ENCODE measurements at places on chromosomes 2 and 18. TPM values are rescaled to one million over a fixed set of nuclear protein-coding genes. Genes with fewer than 3 reads are reported as not detected.

Gene PRKCE
- 13.2 TPM for total RNA-seq

Gene HOXD9
- total RNA-seq = not detected

Gene MEP1B
- not detected for total RNA-seq

Gene SLC39A6
- total RNA-seq = 23.9 TPM

Gene NAT8
- not detected for total RNA-seq

Gene HJURP
- total RNA-seq = 111 TPM

Gene GALNT14
- 0.83 TPM for total RNA-seq

Gene FBLN7
- total RNA-seq = 40.6 TPM

DNA sequence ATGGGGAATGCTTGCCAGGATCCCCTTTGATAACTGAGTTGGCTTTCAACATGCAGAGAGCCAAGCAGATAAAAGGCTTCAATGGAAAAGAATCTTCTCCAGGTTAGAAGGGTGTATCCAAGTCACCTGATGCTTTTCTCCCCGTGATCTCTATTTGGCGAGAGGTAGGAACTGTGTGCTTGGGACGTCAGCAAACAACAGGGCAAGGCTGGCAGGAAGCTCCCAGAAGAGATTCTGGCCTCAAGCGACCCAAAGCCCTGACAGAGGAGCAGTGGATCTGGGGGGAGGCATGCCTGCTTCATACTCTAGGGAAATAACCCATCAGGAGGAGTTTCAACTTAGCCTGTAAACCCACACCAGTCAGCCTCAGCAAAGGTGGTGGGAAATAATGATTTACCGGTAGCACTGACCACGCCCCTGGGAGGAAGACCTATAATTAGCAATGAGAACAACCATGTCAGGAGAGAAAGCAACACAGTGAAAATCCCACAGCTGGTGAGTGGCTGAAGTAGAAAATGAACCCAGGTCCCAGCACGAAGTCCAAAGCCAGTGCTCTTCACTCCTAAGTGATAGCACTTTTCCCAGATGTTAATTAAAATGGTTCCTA is 76.3 kb upstream of the SEC11C start:
- no peak for DNase-seq

- no peak for DNase-seq
Observed at GRCh38 chr2:5849562-5849961, 157.4 kb downstream of the SOX11 start.

- DNase-seq = no peak
Observed at GRCh38 chr2:128622371-128622770, 303.7 kb upstream of the HS6ST1 start.

DNA sequence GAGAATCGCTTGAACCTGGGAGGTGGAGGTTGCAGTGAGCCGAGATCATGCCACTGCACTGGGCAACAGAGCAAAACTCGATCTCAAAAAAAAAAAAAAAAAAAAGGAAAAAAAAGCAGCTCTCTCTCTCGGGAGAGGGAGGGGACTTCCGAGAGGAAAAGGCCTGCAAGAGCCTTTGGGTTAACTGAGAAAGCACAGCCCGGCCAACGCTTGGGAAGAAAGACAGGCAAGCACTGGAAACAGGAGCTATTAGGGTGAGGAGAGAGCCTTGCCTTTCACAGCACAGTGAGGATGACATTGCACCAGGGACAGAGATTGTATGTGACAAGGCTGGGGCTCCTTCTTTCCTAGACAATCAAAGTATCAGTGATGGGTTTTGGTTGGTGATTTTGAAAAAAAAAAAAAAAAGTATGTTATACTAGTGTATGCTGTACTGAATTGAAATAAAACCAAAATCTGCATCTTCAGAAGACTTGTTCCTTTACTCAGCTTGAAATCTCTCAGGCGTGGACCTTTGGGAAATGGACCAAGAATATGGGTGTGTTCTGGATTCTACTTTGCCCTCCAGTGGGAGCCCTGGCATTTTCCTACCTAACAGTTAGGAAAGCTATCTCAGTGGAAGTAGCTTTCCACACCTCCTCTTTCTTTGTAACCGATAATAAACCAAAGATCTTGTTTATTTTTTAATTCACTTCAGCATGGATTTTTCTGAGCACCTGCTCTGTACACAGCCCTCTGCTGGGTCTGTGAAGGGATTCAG is 16.7 kb downstream of the SRSF7 start:
- no peak for DNase-seq

DNA sequence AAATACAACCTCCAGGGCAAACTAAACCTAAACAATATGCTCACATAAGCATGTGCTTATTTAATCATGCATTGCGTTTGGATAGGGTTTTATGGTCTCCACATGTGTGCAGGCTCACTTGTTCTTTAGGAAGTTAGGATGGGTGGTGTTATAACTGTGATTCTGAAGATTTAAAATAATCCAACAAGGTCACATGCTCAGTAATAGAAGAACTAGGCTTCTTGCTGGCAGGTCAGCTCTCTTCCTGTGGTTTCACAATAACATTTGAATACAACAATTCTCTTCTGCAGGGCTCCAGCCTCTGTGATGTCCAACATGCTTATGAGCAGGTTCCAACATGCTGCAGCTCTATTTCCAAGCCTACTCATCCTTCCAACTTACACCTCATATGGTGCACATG is 84.0 kb downstream of the MYL12B start:
- no peak for DNase-seq

- no peak for DNase-seq
Observed at GRCh38 chr2:52145005-52145404, 1113.1 kb upstream of the NRXN1 start.

DNA sequence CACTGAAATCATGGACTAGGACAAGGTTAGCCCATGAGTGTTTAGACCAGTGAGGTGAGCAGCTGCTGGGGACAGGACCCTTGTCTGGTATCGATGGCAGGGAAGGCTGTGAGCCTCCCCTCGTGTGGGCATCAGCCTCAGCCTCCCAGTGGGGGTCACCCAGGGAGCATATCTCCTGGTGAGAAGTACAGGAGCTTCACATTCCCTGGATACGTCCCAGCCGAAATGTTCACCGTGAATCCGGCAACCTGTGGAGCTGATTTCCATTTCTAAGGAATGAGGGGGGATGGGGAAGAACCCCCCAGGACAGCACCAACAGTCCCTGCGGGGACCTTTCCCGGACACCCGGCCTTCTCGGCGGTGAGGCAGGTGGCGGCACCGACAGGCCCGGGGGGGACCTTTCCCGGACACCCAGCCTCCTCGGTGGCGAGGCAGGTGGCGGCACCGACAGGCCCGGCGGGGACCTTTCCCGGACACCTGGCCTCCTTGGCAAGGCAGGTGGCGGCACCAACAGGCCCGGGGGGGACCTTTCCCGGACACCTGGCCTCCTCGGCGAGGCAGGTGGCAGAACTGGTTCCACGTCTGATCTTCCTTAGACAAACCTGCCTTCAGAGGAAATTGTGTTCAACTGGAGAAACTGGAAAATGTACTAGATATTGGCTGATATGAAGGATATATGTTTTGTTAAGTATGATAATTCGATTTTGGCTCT is 21.2 kb downstream of the RTP5 start:
- no peak for DNase-seq

DNA sequence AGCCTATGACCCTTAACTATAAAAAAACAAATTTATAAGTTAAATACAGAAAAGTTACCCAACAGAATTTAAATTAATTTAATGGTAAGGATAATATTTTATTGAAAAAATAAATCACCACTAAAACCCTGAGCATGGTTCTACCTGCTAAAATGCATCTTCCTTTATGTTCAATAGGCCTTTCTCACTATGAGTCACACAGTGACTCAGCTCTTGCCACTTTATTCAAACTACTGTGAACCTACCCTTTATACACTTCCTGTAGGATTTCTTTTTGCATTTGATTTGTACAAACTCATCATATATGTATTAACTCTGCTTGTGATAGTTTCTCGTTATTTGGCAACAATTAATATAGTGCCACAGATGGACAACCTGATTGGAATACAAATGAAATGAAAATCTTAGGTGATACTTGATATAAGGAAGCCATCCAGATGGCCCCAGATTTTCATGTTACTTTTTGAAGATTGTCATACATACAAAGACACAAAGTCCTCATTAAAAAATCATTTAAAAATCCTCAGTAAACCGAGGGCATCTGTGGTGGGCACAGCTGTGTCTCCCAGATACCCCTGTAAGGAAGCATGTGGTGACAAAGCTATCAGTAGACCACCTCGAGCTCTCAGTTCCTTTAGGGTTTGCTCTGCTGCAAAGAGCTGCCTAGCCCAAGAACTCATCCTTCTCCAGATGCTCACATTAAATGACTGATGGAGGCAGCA is 55.2 kb upstream of the COBLL1 start:
- DNase-seq = peak; percentile 13

- no peak for DNase-seq
Observed at GRCh38 chr2:217035967-217036366, 176.1 kb upstream of the TNP1 start.

- no peak for DNase-seq
Observed at GRCh38 chr2:30786923-30787685, 20.1 kb downstream of the CAPN13 start.

- no peak for DNase-seq
Observed at GRCh38 chr18:76530391-76530790, 35.3 kb upstream of the ZNF516 start.

GRCh38 chr18:63119647-63120046 is 199.9 kb downstream of the BCL2 start:
- DNase-seq = peak; percentile 59

DNA sequence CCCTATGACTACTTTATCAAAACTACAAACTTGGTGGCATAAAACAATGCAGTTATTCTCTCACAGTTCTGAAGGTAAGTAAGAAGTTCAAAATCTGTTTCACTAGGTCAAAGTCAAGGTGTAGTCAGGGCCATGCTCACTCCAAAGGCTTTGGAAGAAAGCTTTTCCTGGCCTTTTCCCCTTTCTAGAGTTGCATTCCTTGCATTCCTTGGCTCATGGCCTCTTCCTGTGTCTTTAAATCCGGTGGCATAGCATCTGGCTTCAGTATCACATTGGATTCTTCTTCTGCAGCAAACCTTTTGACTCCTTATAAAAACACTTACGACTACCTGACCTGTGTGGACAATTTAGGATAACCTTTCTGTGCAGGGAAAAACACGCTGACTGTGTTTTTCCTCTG is 543.5 kb upstream of the HNMT start:
- no peak for DNase-seq

GRCh38 chr18:42640160-42640559 is 475.3 kb downstream of the RIT2 start:
- DNase-seq = no peak

DNA sequence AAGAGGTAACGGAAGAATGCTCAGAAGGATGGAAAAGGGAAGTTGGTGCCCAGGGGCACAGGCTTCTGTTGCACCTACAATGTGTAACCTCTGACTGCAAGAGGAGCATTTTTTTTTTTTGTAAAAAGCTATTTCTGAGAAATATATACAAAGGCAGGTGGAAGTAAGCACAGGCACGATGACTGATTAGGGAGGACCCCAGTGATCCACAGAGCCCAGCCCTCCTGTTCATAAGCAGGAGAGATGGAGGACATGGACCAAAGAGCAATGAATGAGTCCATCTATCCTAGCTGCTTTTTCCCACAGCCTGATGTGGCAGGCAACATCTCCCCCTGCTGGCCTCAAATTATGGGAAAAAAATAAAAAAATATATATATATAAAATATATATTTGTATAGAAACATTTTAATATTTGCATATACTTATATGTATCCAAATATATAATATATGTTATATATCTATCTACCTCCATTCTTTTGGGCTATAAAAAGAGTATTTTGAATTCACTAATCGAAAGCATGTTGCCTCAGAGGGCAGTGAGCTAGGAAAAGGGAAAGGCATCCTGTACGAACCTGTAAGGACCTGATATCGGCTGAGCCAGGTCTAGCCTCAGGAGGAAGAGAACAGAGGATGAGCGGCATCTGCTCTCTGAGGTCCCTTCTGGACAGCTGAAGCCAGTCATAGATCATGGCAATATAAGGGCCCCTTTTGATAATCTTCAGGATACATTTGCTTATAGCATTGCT is 166.0 kb upstream of the STK17B start:
- DNase-seq = peak; percentile 35

DNA sequence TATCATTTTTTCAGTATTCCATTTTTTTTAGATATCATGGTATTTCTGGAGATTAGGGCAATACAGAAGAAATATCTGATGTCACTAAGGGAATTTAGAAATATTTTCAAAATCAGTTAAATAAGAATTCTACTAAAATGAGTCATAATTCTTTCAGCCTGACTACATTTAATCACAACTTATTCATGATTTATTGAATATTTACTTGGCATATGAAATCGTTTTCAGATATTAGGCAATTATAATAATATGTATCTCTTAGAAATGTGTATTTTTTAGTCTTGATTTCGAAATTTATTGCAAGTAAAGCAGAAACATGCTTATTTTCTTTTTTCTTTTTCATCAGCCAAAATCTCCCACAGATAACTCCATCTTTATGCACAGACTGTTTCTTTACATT is 142.2 kb downstream of the CCDC102B start:
- DNase-seq = no peak

DNA sequence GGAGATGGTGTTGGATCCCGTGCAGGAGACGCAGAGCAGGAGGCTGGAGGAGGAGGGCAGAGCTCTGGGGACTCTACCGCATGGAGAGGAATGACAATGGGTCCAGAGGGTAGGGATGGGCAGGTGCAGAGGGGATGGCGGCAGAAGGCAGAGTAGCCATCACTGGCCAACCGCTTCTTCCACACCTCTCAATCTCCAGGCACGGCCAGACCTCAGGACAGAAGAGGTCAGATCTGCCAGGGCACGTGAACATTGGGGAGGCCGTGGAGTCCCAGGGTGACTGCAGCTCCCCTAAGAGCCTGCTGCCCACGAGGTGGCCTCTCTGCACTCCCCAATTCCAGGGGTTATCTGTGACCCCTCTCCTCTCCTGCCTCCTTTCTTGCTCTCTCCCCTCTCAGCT is 162.7 kb upstream of the HDAC4 start:
- DNase-seq = no peak

- no peak for DNase-seq
Observed at GRCh38 chr2:28496781-28497180, 921 bp downstream of the PLB1 start.

DNA sequence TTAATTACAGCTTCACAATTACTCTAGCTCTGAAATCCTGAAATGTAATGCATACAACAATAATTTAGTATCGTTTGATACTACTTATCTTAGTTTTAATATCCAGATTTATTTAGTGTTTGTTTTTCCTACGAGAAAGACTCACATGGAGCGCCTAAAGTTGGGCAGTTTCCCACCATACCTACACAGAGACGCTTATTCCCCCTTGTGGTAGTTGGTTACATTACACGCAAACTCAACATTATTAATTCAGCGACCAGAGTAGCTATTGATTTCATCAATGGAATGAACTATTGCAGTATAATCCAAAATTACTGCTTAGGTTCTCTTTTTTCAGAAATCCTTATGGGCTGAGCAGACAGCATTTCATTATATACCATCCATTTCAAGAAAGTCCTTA is 164.0 kb upstream of the REG3G start:
- no peak for DNase-seq
